ENCODE measurements at places on chromosomes 7 and 10. TPM values are rescaled to one million over a fixed set of nuclear protein-coding genes. Genes with fewer than 3 reads are reported as not detected.

DNA sequence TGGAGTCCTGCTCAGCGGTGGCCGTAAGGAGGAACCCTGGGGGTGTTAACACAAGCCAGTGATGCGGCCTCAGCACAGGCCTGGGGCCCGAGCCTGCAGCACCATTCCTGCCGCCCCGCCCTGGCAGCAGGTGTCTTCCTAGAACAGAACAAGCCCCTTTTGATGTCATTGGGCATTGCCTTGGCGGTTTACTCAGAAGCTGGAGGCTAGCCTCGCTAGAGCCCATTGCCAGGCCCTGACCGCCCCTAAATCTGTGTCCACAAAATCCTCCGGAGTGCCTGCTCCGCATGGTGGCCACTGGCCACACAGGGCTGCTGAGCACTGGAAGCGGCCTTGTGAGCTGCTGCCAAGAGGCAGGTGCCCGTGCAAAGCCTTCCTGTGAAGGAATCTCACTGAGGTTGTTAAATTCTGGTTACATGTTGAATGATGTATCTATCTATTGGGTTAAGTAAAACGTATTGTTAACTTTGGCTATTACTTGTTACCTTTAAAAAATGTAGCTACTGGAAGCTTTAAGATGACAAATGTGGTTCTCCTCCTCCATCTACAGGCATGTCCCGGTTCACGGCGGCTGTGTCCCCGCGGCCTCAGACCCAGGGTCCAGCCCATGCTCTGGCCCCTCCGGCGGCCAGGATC is 1.2 kb upstream of the INPP5A start:
- H3K4me1 ChIP-seq = peaks cover 40% of the 10 kb centered on the region
- peak overlapping the region; percentile 87 for H3K27ac ChIP-seq
- no peaks in the 10 kb centered on the region for H3K27me3 ChIP-seq
- peak overlapping the region; percentile 64 for H3K4me3 ChIP-seq
- no peaks in the 10 kb centered on the region for H3K36me3 ChIP-seq

DNA sequence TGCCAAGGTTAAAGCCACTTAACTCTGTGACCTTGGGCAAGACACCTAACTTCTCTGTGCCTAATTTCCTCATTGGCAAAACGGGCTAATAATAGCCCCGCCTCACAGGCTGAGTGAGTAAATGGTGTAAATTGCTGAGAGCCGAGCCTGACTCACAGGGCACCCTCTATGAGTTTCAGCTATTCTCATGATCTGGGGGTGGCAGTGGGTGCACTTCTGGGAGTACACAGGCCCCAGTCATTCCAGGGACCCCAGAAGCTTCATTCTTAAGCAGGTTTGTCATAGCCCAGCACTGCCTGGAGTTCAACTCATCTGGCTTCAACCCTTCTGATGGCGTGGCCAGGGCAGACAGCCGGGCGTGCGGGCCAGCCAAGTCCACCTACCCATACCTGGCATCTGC is 137.2 kb downstream of the GRID1 start:
- no peaks in the 10 kb centered on the region for H3K36me3 ChIP-seq
- no peak overlapping the region for H3K4me3 ChIP-seq
- H3K4me1 ChIP-seq = no peaks in the 10 kb centered on the region
- H3K27me3 ChIP-seq = no peaks in the 10 kb centered on the region

DNA sequence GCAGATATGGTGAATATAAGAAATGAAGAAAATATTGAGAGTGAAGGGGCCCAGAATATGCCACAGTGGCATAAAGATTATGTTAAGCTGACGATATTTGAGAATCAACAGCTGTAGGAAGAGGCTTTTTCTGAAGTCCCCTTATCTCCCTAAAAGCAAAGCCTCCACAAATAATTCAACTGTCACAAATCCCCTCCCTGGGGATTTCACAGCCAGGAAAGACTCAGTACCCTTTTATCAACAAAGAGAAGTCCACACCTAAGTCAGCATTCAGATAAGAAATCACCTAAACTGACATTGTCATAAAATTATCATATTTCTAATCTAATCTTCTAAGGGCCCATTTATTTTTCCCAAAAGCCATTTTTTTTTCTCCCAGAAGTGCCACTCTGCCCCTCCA is 284.9 kb upstream of the VWC2 start:
- H3K4me1 ChIP-seq = no peaks in the 10 kb centered on the region
- no peak for DNase-seq
- H3K4me3 ChIP-seq = no peak overlapping the region
- no peaks in the 10 kb centered on the region for H3K27me3 ChIP-seq
- no peaks in the 10 kb centered on the region for H3K36me3 ChIP-seq
- no peak overlapping the region for H3K27ac ChIP-seq

DNA sequence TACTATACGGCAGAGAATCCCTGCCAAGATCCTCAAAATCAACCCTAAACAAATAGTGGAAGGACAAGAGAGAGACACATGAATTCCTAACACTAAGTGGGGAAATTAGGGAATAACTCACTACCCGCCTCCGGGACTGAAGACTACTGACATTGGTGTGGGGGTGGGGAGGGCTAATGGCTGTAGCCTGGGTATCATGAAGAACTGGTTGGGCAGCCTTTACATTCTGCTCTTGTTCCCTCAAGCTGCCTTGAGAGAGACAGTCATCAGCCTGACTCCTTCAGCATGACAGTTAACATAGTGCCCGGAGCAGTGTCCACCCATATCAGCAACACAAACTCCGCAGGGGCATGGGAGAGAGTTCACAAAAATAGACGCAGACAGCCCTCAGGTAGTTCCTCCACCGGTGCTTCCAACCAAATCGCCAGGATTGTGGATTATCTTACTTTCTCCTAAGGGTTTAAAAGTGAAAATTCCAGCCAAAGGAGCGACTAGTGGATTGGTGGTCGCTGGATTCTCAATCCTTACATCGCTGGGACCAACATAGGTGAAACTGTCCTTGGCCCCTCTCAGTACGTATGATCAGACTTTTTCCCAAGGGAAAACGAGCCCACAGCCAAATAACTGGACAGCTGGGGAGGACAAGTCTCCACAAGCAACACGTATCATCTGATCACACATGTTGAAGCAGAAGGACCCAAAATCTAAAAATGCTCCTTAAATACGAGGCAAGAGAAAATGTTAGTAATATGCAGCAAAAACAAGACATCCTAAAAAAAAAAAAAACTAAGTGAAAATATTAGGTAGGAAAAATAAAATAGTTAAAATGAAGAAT is 22.6 kb downstream of the TMEM254 start:
- no peaks in the 10 kb centered on the region for H3K4me1 ChIP-seq
- H3K27ac ChIP-seq = no peak overlapping the region
- no peaks in the 10 kb centered on the region for H3K36me3 ChIP-seq
- no peak for DNase-seq

GRCh38 chr7:103771294-103771693 is 218.2 kb downstream of the RELN start:
- no peaks in the 10 kb centered on the region for H3K4me1 ChIP-seq
- no peak for DNase-seq
- H3K4me3 ChIP-seq = no peak overlapping the region
- H3K36me3 ChIP-seq = no peaks in the 10 kb centered on the region

DNA sequence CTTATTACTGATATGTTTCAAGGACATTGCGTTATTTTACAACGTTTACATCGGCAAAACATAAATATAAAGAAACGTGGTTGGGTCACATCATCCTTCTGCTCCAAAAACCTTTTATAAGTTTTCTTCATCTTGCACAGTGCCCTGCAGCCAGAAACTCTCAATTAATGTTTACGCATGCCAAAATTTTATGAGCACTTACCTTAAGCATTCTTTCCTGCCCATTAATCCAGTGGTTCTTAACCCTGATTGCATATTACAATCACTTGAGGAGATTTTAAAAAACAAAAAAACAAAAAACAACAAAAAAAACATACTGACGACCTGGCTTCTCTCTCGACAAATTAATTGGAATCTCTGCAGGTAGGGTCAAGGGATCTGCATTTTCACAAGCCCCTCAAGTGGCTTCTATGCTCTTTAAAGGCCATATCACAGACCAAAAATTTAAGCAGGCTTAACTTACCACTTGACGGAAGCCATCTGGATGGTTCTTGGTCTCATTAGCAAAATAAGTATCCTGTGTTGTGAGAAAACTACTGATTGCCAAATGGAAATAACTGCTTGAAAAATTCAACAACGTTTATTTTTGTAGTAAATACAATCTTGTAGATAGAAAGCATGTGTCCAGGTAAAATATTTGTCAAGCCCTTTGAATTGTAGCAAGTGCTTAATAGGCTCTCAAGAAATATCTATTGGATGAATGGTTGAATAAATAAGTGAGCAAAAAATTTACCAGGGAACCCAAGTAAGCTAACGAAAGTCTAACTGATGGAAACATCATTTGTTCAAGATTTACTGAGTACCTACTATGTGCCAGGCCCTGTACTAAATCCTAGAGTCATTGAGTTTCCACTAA is 30.9 kb upstream of the SLC16A12 start:
- DNase-seq = no peak
- H3K27ac ChIP-seq = no peak overlapping the region
- no peak overlapping the region for H3K4me3 ChIP-seq
- no peaks in the 10 kb centered on the region for H3K27me3 ChIP-seq

DNA sequence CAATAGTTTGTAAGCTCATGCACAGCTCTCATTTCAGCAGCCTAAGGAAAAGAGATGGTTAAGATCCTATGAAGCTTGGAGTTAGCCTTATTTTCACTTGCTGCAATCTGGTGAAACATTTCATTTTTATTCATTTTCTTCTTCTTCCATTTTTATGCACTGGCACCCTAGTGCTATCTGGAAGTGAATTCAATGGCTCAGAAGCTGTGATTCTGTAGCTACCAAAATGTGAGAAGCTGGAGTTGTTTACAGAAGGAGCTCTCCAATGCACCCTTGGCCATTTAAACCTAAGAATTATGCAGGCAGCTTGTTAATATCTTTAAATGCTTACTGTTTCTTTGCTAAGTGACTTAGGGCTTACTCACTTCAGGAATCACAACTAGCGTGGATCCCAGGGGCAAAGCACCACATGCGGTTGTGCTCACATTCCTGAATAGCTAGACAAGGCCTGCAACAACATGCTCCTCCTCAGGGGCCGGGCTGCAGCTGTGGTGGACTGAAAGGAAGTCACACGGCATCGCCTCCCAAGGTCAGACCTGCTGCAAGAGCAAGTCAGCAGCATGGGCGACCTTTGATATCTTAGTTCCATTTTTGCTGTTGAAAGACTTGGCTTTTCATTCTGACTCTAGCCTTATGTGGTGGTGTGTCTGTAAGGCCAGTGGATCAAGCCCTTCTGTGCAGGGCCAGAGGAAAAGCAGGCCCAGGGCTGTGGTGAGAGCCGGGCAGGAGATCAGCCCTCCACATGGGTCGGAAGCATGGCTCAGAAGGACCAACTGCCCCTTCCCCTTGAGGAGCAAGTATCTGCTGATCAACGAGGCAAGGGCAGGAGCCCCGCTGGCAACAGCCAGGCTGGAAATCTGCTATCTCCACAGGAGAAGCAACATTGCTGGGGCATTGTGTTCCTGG is 91.9 kb upstream of the MBL2 start:
- H3K4me3 ChIP-seq = no peak overlapping the region
- DNase-seq = peak; percentile 68
- H3K4me1 ChIP-seq = no peaks in the 10 kb centered on the region

GRCh38 chr10:7700577-7701125 is 2.5 kb upstream of the ITIH2 start:
- H3K36me3 ChIP-seq = no peaks in the 10 kb centered on the region
- no peaks in the 10 kb centered on the region for H3K27me3 ChIP-seq
- DNase-seq = no peak
- H3K4me1 ChIP-seq = no peaks in the 10 kb centered on the region
- H3K4me3 ChIP-seq = no peak overlapping the region

- no peaks in the 10 kb centered on the region for H3K27me3 ChIP-seq
- no peaks in the 10 kb centered on the region for H3K36me3 ChIP-seq
- no peak overlapping the region for H3K27ac ChIP-seq
- no peak for DNase-seq
Observed at GRCh38 chr7:149795126-149795525, 21.7 kb upstream of the ZNF467 start.

- no peaks in the 10 kb centered on the region for H3K4me1 ChIP-seq
- no peaks in the 10 kb centered on the region for H3K36me3 ChIP-seq
- H3K27ac ChIP-seq = no peak overlapping the region
- H3K27me3 ChIP-seq = no peaks in the 10 kb centered on the region
Observed at GRCh38 chr10:68223535-68224165, 8.3 kb downstream of the ATOH7 start.

Gene EPHA1
- 0.48 TPM for total RNA-seq

Gene HOXA2
- total RNA-seq = 0.57 TPM

Gene AQP1
- 210 TPM for total RNA-seq

Gene PIK3CG
- total RNA-seq = 2.3 TPM

Gene GBX1
- total RNA-seq = 0.50 TPM

Gene HOXA4
- 0.31 TPM for total RNA-seq

Gene CLCN1
- not detected for total RNA-seq

Gene MMD2
- not detected for total RNA-seq

Gene LRRD1
- total RNA-seq = not detected

Gene CCAR1
- 33.0 TPM for total RNA-seq

Measured in heart left ventricle (tissue), 16 donors.